DMS79 treated with DMSO at 0.1 percent for 48 hours (cell line): ENCODE measurements at places on chromosomes 2 and 18.

- no peak for DNase-seq
Measured at GRCh38 chr2:98857001-98857400, 79.0 kb downstream of the CRACDL start.

DNA sequence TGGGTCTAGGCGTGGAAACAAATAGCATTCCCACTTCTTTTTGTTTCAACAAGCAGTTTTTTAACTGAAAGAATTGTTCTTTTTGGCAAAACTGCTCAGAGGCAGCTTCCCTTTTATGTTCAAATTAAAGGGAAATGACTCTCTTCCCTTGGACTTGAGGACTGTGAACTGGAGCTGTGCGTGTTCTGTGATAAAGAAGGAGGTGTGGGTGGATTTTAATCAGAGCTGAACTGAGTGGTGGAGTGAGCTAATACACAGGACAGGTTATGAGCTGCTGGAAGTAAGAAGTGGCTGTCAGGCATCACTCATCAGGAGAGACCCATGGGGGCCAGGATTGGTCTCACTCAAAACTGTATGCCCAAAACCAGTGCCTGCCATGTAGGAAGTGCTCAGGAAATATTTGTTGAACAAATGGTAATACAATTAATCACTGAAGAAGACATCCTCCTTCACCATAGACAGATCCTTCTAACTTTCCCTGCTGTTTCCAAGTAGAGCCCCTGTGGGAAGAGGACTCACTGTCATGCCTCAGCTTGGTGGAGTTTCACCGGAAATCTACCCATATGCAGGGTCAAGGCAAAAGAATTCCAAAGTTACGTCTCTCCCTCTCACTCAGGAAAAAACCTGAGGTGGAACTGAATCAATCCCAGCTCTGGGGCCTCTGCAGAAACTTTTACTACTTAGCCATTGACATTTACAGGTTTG, 55.9 kb downstream of the FEZ2 start:
- DNase-seq = no peak

GRCh38 chr2:47899915-47900816, 6.1 kb downstream of the FBXO11 start:
- DNase-seq = no peak

DNA sequence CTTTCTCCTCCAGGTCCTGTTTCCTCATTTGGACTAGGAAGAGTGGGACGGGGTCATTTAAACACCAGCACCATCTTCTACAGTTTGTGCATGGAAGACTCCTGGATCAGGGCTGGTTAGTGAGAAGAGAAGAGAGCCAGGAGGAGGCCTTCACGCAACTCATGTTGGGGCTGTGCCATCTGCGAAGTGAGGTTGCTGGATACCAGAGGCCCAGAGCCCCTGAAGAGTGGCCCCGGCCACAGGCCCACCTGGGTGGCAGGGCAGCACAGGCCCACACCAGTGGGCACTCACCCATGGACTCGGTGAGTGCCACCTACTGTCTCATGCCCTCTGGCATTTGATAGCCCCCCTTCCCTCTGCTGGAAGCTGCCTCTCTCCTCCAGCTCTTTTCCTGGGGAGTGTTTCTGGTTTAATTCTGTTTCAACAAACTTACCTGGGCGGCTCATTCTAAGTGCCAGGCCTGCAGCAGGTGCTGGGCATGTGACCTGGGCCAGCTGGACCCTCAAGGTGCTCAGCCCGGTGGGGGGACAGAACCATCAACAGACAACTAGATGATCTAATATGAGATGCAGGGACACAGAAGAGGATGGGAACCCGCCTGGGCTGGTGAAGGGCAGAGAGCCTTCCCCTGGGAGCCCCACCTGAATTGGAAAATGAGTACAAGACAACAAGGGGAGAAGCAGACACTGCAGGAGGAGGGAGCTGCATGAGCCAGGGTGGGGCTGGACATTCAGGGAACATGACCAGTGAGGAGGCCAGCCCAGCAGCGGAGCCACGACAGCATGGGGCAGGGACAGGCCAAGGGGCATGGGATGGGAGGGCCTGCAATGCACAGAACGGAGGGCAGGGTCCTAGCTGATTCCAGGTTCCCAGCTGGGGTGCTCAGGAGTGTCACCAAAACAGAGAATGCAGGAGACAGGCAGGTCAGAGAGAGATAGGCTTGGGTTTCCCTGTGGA, 70.6 kb downstream of the MARCO start:
- no peak for DNase-seq

DNA sequence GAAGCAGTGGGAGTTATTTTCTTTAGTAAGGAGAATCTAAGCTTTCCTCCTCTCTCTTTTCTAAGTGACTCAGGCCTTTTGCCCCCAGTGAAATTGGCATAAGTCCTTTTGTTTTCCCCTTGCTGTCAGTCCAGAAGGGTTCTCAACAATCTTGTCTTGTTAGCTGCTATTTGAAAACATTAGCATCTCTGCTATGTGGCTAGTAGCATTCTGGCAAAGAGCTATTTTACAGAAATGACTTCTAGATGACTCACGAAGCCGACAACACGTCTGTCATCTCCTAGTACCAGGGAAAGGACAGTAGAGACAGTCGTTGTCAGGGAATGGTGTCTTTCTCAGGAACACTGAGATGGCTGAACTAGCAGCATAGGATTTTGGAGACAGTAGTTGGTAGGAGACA, 14.7 kb downstream of the SMARCAL1 start:
- DNase-seq = no peak

GRCh38 chr2:42802150-42802549, 9.8 kb upstream of the HAAO start:
- DNase-seq = no peak

GRCh38 chr2:127143841-127144782, 37.2 kb upstream of the BIN1 start:
- DNase-seq = no peak

- DNase-seq = no peak
Measured at GRCh38 chr2:117738991-117739839, 75.3 kb upstream of the DDX18 start.

GRCh38 chr18:49137585-49137984, 186.8 kb upstream of the SMAD7 start:
- DNase-seq = no peak

DNA sequence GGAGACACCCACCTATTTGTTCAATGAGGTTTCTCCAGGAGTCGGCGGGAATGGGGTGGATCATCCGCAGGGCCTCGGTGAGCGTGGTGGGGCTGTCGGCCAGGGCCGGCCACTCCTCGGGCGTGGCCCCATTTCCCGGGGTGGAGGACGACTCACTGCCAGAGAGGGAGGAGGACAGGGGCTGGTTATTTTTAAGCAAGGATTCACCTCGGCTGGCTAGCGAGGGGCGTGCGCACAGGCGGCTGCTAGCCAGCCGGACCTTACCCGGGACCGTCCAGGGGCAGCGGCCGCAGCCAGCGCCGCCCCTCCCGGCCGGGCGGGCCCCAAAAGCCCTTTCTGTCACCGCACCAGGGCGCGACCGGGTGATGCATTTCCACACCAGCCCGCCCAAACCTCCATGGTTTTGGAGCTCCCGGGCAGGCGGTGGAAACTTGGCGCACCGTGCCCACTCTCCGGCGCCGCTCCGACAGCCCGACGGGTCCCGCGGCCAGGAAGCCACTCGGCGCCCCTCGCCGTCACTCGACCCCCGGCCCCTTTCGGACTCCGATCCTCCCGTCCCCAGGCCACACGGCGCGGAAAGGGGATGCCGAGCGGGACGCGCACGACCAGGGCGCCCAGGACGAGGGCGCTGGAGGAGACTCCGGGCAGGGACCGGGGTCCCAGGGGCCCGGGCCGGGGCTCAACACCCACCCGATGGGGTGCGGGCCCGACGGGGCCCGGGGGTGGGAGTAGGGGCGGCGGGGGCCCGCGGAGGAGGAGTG, 57.1 kb downstream of the SNORC start:
- DNase-seq = no peak

- no peak for DNase-seq
Measured at GRCh38 chr2:207787017-207787416, 17.3 kb upstream of the FZD5 start.

GRCh38 chr2:241964133-241964532, 94.6 kb downstream of the RTP5 start:
- DNase-seq = no peak

- no peak for DNase-seq
Measured at GRCh38 chr2:230759481-230760167, 47.0 kb downstream of the CAB39 start.

DNA sequence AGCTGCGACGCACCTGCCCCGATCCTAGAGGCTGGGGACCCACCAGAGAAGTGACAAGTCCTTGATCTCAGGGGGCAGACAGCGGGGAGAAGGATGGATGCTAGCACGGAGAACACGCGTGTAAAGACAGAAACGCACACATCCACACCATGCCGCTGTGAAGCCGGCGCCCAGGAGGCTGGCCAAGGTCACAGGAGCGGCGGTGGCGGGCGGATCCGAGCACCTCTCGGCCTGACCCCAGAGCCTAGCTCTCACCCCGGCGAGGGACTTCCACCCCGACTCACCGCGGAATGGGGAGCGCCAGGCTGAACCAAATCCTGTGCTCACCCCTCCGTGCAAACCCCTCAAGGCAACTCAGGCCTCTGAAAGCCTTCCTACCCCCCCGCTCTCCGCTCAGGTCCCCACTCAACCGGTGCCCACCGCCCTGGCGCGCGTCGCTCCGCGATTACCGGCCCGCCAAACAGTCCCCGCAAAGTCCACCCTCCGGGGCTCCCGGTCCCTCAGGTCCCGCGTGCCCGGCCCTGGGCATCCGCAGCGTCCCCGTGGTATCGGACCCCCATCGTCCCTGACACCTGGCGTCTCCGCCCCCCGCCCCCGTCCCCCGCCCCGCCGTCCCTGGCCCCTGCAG, 460 bp upstream of the LRRFIP1 start:
- DNase-seq = no peak
